ENCODE measurements at places on chromosomes 12 and 14. TPM values are rescaled to one million over a fixed set of nuclear protein-coding genes. Genes with fewer than 3 reads are reported as not detected.

Gene TMEM106C
- total RNA-seq: 139 TPM

Gene GPR68
- total RNA-seq: 0.96 TPM

Gene PIWIL1
- total RNA-seq: not detected

Gene SRRM4
- total RNA-seq: not detected

Gene TCL1B
- not detected for total RNA-seq

Gene LRTM2
- total RNA-seq: not detected

Gene TEX52
- not detected for total RNA-seq

Gene KIF26A
- under 0.01 TPM for total RNA-seq

Gene KNTC1
- 14.4 TPM for total RNA-seq

Gene MYF5
- not detected for total RNA-seq

Gene INSM2
- not detected for total RNA-seq

Gene HHIPL1
- total RNA-seq: 9.3 TPM

Gene ATXN3
- 42.8 TPM for total RNA-seq

Gene LTBR
- 71.0 TPM for total RNA-seq

Gene SPIC
- not detected for total RNA-seq

Gene TSPAN8
- total RNA-seq: 15.2 TPM

Gene NEUROD4
- not detected for total RNA-seq

Gene LTBP2
- total RNA-seq: 156 TPM

Gene LRRIQ1
- total RNA-seq: 0.38 TPM

Gene LRP1-AS
- total RNA-seq: not detected

Gene DNAAF2
- total RNA-seq: 8.7 TPM

Gene OR2AP1
- not detected for total RNA-seq

Gene IL23A
- total RNA-seq: 0.28 TPM

Gene GPR65
- 0.28 TPM for total RNA-seq

Gene TEX22
- 0.28 TPM for total RNA-seq

Gene ASPG
- not detected for total RNA-seq

Gene PLEKHH1
- 0.56 TPM for total RNA-seq

Gene GDF11
- 2.8 TPM for total RNA-seq

Gene MRPL51
- total RNA-seq: 164 TPM

Gene IL26
- total RNA-seq: under 0.01 TPM

Gene ARG2
- 7.9 TPM for total RNA-seq
